ENCODE measurements at places on chromosomes 12 and 14.

DNA sequence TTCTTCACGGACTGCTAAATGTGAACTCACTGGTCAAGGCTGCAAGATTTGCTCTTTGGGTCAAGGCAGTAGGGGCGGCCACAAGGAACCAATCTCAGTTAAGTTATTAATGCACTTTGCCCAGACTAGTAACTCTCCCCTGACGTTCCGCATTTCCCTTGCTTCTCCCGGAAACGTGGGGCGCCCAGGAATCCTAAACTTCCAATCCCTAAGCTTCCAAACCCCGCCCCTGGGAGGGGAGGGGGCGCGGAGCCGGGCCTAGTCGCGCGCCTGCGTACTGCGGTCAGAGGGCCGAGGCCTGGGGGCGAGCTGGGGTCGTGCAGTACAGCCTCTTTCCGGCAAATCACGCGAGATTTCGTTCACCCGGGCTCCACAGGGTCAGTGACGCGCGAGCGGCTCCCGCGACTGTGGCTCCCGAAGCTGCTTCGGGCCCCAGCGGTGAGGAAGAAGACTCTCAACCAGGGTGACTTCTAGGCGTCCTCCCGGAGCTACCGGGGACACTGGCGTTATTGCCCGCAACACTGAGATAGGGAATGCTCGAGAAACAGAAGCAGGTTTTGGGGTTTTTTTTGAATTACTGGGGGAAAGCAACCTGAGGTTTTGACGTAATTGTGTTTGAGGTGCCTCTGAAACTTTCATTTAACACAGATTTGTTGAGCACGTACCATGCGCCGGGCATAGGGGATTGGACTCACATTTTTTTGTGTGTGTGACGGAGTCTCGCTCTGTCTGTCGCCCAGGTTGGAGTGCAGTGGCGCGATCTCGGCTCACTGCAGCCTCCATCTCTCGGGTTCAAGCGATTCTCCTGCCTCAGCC is at the start of gene PTGR2:
TSS of gene PTGR2 (plus strand) at position 265 of the 816 bp plus-strand sequence. CDS start 7,032 bp downstream, outside the sequence.
- DNase-seq: peak; percentile 91

DNA sequence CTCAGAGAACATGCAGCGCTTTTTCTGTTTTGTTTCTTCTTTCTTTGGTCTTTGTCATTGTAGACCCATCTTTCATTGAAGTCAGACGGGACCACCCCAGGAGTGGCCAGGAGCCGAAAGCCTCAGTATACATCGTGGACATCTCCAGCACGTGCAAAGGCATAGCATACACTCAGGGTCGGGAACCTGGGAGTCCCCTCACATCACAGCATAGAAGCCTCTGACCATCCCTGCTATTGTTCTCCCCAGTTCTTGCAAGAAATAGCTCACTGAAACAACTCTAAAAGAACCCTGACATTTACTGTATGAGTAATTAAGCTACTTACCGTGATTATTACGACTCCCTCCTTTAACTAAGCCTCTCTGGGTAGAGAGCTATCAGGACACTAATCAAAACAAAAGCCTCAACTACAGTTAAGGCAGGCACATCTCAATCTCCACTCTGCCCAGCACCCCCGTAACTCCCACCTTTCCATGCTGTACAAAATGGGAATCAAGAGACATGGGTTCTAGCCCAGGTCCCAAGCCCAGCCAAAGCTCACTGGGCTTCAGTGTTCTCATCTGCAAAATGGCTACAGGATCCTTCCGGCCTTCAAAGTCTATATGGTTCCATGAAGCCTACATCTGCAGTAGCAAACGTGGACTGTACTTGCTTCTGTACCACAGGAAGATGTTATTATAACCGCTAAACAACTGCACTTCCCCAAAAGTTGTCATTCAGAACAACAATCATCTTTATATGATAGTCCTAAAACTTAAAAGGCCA is 6.7 kb downstream of the CCDC88C start:
- DNase-seq: no peak

- DNase-seq: no peak
Observed at GRCh38 chr14:95397325-95397724, 77.6 kb upstream of the CLMN start.

- DNase-seq: no peak
Observed at GRCh38 chr14:69298131-69299071, 38.4 kb downstream of the GALNT16 start.

DNA sequence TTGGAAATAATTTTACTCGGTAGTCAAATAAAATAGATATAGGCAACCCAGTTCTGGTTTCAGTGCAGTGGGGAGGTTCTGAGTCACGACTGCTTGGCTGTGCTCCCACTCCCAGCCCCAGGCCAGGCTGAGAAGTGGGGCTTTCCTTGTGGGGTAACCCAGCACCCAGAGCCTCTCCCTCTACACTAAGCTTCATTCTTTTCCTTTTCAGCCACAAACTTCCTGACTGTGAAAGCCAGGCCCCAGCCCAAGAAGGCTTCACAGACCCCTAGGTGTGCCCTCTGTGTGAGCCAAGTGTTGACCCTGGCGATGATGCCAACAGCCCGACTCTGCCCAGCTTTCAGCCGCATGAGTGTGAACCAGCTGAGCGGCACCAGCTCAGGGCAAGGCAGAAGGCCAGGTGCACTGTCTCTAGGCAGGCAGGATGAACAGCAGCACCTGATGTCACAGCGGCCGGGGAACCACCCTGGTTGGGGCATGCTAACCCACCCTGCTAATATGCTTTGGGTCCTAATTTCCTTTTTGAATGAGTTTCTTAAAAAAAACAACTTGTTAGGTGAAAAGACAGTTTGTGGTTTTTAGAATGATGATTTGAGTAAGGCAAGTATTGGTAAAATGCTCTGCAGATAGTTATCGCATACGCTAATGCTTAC is 42.2 kb upstream of the ATP23 start:
- DNase-seq: peak; percentile 82

- DNase-seq: no peak
Observed at GRCh38 chr12:26032290-26032689, 73.8 kb downstream of the RASSF8 start.

- peak; percentile 10 for DNase-seq
Observed at GRCh38 chr14:64502456-64502855, 1.2 kb downstream of the ZBTB25 start.

DNA sequence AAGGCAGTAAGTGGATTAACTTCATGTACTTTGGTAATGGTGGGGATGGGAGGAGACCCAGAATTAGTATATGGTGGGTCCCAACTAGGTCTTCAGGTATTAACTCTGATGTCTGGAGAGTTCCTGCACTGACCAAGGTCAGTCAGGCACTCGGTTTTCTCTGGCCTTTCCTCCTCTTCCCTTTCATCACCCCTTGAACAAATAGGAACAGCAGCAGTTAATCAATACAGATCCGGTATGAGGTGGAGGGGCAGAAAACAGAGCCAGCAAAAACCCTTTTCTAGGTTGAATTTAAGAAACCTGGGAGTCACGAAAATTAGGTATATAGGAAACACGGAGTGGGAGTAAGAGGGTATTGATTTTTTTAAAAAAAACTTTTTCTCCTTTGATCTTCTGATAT is 4.0 kb downstream of the PFKM start:
- no peak for DNase-seq

DNA sequence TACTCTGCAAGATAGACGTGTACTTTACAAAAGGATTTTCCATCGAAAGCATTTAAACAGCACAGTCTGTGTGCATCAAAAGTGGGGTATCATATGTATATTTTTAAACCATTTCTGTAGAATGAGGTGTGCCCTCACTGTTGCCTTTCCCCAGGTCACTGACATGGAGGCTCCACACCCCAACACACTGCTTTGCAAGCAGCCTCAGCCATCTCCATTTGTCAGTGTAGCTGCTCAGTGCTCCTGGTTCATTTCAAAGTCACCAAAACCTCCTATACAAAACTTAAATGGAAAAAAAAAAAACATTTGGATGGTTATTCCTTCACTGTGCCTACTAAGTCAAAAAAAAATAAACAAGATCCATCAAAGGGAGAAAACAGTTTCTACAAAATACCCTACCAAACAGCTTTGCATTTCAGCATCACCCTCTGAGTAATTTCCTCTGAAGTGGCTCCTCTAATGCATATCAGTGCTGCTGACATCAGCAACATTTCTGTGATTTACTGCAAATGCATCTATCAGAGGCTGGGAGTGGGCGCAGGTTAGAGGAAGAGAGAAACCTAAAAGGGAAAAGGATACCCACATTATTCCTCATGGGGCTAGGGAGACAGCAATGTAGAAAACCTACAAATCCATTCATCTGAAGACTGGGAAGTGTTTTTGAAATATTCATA is 46.0 kb downstream of the KCNK10 start:
- DNase-seq: no peak

DNA sequence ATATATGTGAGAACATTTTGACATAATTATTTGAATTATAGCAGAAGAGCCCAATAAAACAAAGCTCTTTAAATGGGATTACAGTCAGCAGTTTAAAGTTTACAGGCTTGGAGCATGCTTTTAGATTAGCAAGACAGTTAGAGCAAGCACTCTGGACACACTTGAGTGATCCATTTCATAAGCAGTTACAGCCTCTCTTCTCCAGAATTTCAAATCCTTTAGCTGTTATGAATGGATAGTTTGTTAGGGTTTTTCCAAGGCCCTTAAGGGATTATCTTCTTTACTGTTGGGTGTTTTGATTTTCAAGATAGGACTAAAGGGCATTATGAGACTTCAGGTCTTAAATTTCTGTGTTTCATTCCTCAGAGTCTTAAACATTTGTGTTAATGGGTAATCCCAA is 36.3 kb downstream of the BEST3 start:
- no peak for DNase-seq

- no peak for DNase-seq
Observed at GRCh38 chr12:116694653-116695463, 43.0 kb downstream of the SPRING1 start.

DNA sequence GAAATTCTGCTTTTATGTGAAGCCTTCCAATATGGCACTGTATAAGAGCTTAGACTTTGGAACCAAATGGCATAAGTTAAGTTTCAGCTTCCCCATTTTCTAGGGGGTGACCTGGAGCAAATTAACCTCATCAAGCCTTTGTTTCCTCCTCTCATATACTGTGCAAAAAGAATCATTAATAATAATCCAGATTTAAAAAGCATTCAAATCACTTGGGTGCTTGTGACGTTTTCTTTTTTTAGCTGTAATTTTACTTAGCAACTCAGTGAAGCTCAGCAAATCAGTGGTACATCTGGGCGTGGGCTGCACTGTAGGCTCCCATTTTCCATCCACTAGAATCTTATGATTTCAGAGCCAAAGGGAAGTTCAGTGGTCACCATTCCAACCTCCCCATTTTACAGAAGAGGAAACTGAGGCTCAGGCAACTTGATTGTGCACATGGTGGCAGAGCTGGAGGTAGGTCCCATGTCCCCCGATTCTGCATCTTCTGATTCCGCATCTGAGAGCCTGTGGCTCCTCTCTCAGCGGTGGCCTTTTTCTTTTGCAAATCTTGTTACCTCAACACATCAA is 131.2 kb downstream of the SNAPC1 start:
- DNase-seq: no peak

DNA sequence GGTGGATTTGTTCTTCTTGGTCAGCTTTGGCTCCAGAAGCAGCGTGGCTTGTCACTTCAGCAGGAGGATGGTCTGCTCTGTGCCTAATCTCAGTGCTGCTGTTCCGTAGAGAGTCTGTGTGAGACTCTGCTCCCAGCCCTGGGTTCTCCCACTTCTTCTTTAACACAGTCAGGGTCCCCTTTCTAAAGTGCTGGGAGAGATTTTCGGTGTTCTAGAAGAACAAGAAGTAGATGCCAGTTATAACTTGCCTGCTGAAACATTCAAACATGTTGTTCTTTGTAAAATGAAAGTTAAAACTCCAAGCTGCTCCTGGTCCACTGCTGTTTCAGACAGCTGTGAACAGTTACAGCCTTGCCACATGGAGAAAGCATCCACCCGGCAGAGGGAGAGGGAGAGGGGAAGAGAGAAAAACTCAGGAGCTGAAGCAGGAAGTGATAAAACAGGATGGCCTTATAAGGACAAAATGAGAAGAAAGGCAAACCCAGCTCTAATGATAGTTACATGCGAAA is 55.2 kb upstream of the CERS5 start:
- DNase-seq: peak; percentile 29

GRCh38 chr14:102955636-102956408 is 33.4 kb downstream of the AMN start:
- DNase-seq: no peak

GRCh38 chr12:6124411-6125309 is at the start of gene VWF:
VWF (minus strand) TSS chr12:6124670; CDS start chr12:6123196, 1,474 bp downstream.
- DNase-seq: no peak

DNA sequence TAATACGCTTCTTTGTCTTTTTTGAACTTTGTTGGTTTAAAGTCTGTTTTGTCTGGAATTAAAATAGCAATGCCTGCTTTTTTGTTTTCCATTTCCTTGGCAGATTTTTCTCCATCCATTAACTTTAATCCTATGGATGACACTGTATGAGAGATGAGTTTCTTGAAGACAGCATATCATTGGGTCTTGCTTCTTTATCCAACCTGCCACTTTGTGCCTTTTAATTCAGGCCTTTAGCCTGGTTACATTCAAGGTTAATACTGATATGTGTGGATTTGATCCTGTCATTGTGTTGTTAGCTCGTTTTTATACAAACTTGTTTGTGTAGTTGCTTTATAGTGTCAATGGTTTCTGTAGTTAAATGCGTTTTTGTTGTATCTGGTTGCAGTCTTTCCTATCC is 168.0 kb downstream of the NTS start:
- DNase-seq: no peak

DNA sequence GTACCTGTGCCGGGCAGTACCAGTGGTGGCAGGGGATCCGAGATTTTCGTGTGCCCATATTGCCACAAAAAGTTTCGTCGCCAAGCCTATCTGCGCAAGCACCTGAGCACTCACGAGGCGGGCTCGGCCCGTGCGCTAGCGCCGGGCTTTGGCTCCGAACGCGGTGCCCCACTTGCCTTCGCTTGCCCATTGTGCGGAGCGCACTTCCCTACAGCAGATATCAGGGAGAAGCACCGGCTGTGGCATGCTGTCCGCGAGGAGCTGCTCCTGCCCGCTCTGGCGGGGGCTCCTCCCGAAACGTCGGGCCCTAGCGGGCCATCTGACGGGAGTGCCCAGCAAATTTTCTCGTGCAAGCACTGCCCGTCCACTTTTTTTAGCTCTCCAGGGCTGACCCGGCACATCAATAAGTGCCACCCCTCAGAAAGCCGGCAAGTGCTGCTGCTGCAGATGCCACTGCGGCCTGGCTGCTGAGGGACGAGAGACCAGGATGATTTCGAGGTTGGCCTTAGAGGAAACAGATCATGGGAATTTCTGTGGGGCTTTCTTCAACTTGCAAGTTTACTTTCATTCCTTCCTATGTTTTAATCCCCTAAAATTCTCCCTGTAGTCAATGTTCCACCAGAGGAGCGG is 1.6 kb downstream of the INSM2 start:
- DNase-seq: no peak

GRCh38 chr12:1796515-1797010 is 23.8 kb upstream of the LRTM2 start:
- DNase-seq: peak; percentile 58

DNA sequence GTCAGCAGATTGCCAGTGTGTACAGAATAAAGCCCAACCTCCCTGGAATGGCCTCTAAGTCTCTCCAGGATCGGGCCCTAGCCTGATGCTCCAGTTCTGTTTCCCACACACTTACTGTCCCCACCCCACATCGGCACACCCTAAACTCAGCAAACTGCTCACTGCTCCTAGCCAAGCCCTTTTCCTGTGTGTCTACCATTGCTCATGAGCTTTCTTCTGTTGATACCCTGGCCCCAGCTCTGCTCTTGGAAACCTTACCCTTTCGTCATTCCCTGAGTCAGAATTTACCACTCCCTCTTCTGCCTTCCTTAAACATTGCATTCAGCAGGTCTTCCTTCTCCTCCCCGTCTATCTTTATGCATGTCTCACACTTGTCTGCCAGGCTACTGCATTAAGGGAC is 158.9 kb downstream of the TMX1 start:
- no peak for DNase-seq

- DNase-seq: no peak
Observed at GRCh38 chr12:65885312-65885711, 61.0 kb downstream of the HMGA2 start.

GRCh38 chr12:112686373-112686772 is 105.2 kb upstream of the RPH3A start:
- DNase-seq: no peak
